GM12892 (cell line): ENCODE measurements at places on chromosomes 3 and 15.

- DNase-seq, result no peak
Measured at GRCh38 chr3:69774029-69774428, 34.8 kb downstream of the MITF start.

- no peak for DNase-seq
Measured at GRCh38 chr15:26971271-26972018, 464 bp downstream of the GABRG3 start.

GRCh38 chr3:94158512-94158911, 95.7 kb downstream of the NSUN3 start:
- DNase-seq, result no peak

DNA sequence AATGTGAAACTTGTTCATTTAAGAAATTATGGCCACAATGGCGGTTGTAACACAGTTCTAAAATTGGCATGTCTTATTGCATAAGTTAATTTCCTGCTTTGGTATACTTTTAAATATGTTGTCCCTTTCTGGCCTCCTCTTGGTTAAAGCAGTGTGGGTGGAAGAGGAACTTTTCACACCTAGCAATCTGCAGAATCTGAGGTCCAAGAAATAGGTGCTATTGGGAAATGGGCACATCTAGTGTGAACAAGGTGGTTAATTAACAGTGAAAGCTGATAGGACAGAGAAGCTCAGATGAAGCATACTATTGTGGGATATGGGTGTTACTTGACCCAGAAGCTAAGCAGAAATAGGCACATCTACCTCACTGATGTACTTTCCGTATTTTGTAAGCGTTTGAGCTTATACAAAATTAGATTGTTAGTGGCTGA, 10.6 kb downstream of the CMC1 start:
- no peak for DNase-seq

DNA sequence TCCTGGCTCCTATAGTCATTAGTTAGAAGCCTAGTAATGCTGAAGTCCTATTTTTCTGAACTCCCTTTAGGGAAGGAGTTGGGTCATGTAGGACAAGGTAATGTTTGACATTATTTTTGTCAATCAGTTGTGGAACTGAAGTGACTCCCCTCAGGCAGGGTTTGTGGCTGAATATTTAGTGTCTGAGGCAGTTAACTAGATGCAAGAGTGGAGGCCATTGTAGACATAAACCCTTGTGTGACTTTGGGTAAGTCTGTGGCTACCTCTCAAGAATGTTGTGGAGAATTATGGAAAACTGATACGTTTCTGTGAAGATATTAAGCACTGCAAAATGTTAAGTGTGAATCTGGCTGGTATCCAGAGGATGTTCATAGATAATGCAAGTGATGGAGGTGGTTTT, 125.2 kb upstream of the PHLDB2 start:
- DNase-seq, result no peak

DNA sequence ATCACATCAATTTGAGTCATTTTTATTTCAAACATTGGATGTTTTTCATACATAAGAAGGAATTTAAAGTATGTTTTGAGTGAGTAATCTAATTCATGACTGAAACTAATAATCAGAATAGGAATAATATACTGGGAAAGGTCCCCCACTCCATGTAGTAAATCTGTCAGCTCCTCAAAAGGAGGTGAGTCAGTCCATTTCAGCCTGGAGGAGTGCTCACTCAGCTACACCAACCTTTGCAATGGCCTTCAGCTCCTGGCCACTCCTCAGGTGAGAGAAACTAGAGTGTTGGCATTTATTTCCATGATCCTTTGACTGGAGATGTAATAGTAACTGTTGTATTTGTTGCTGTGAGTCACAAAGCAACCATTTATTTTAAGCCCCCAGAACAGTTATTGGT, 744.9 kb upstream of the ARRDC4 start:
- DNase-seq, result no peak

GRCh38 chr3:48711727-48712126, 5.3 kb downstream of the IP6K2 start:
- DNase-seq, result no peak

GRCh38 chr15:54722342-54722986, 474.3 kb downstream of the RSL24D1 start:
- no peak for DNase-seq

DNA sequence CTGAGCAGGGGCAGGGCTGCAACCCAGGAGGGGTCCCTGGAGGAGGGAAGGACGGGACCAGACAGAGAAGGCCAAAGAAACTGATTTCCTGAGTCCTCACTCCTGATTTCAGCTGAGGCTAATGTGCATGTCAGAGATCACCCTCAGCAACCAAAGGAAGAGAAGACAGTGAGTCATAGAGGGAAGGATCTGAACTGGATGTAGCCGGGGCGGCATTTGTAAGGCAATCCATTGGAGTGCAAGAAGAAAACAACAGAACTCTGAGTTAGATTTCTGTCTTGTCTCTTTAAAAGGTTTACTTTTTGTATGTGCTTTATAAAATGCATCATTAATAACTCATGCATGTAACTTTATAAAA, 105.3 kb upstream of the AGBL1 start:
- DNase-seq, result no peak

DNA sequence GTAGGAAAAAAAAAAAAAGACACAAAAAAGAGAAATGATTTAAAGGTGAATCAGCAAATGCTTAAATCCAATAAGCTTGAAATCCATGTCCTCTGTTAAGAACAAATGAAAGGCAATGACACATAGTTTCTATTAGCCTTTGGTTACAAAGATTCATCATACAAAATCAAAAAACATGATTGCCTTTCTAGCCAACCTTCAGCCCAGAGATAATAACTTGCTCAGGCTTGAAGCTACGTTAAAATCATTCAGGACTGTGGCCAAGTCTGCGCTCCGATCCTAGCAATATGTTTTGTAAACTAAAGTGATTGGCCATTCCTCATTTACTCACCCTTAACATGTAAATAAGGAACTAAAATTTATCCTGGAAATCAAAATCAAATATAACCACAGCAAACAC, 556.7 kb downstream of the FGF12 start:
- DNase-seq, result no peak

- no peak for DNase-seq
Measured at GRCh38 chr3:46110701-46111493, 83.6 kb upstream of the XCR1 start.

DNA sequence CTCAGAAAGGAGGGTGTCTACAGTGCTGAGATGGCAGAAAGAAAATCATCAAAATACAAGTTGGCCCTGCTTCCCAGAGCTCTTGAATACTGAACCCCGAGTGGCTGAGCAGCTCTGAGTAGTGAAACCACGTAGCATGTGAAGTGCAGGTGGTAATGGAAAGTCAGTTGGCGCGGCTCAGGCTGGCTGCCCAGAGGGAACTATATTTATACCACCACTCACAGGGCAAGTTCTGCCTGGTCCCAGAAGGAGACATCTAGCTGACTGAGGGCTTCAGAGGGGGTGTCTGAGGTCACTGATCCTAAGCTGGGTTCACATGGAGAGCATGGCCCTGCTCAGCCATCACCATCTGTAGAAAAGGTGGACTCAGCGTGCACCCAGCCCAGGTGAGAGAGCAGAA, 129.6 kb upstream of the AGBL1 start:
- no peak for DNase-seq

- no peak for DNase-seq
Measured at GRCh38 chr3:123246866-123247265, 45.1 kb downstream of the SEC22A start.
